ENCODE measurements at places on chromosomes 16 and 17.
A peak's percentile ranks its signal among the peaks of the same experiment; 100 is the strongest.

DNA sequence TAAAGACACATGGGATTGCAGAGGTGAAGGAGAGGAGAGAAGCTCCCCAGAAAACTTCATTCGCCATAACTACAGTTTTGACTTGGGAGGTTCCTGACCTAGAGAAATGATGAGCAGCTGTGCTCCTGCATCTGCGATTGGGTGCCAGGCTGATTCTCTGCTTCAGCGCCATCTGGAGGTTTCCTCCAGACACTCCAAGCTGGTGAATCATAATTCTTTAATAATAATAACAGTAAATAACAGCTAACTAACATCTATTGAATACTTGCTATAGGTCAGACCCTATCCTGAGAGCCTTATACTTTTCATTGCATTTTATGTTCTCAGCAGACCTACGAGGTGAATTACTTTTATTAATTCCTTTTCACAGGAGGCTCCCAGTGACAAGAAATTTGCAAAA is 575.8 kb downstream of the TOX3 start:
- no peak for DNase-seq

GRCh38 chr17:67016039-67016762 is 28.2 kb upstream of the CACNG1 start:
- DNase-seq, result no peak

DNA sequence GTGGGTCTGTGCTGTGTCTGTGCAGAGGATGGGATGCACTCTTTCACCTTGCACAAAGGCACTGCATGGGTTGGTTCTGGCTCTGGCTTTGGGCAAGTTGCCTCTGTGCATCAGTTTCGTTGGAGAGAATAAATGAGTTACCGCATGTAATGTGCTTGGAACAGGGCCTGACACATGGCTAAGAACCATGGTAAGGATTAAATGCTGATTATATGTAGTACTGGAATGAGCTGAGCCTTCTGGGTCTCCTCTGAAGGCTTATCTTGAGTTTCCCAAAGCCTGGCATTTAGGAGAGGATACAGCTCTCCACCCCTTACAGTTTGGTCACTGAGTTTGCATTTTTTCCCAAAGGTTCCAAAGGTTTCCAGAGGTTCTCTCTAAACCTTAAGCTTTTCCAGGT is 69.1 kb downstream of the KSR1 start:
- DNase-seq, result no peak

GRCh38 chr17:46045639-46046038 is 46.6 kb downstream of the STH start:
- no peak for DNase-seq

GRCh38 chr16:71441348-71442050 is 355 bp downstream of the TLE7 start:
- DNase-seq, result peak; percentile 54

- no peak for DNase-seq
Observed at GRCh38 chr17:70047619-70048419, 27.2 kb upstream of the KCNJ16 start.

GRCh38 chr16:27332105-27332504 is 18.3 kb downstream of the IL4R start:
- DNase-seq, result no peak

DNA sequence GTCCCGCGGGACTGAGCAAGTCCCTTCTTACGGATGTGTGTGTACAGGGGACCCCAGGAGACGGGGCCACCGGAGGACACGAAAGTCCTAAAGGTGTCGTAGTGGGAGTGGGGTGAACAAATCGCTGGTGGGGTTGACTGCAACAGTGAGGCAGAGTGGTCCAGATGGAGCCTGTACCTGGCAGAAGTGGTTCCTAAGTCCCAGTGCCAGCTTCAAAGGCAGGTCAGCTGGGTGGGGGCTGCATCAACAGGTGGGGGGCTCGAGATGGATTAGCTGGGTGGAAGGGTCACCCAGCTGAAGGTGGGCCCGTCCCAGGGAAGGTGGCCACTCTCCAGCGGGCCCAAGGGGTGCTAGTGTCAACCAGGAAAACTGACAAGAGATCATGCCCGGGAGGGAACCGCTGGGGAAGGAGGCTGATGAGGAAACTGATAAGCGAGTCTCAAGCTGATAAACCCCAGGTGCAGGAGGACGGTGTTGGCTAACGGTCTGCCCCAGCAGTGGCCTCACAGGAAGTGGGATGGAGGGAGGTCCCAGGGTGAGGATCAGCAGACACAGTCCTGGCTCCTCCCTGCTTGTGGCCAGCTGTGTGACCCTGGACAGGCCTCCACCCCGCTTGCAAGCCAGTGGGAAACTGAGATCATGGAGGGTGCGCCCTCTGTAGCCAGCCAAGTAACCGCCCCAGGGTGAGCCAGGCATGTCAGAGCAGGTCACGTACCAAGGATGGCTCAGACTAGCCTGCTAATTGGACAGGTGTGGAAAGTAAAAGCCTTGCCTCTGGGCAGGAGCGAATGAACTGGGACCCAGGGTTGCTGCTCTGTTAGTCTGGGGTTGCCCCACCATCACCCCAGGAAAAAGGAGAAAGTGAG is 1.0 kb downstream of the ORAI3 start:
- DNase-seq, result peak; percentile 64

GRCh38 chr16:65570261-65570660 is 448.4 kb upstream of the CDH11 start:
- no peak for DNase-seq

GRCh38 chr17:34647511-34647910 is 68.1 kb downstream of the TMEM132E start:
- no peak for DNase-seq

DNA sequence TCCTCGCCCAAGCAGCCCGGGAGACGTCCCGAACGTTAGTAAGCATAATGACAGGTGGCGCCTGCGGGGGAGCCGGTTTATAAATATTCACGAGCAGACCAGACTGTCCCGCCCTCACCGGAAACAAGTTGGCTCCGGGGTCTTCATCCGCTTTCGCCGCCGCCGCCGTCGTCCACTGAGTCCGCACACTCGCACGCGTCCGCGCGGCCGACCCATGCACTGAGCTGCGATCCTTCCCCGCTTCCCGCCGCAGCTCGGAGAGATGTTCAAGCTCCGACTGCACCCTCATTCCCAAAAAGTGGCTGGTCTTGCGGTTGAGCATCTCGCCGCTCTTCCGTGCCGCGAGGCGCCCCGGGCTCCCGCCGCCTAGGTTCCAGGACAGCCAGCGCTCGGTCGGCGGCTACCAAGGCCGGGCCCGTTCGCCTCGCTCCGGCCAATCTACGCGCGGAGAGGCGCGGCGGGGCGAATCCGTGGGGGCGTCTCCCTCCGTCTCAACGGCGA is 385 bp downstream of the CFAP119 start:
- peak; percentile 62 for DNase-seq

- DNase-seq, result peak; percentile 81
Observed at GRCh38 chr17:8163978-8164814, 1.4 kb upstream of the VAMP2 start.

- DNase-seq, result no peak
Observed at GRCh38 chr17:10170233-10170632, 28.2 kb downstream of the GAS7 start.

DNA sequence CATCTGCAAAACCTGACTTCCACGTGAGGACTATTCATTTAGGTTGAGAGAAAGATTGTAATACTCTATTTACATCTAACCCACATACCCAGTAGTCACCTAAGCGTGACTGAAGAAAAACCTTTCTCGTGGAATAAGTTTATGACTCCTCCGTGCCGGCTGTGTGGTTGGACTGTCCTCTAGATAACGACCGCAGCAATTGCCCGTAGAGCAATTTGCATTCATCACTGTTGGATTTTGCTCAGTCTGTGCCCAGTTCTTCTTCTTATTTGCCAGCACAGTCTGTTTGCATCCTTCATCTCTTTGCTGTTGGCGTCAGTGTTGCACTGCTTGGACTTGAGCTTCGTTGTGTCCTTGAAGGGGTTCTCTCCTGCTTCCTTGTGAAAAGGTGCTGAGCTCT is 131.3 kb downstream of the CYB561 start:
- DNase-seq, result no peak

DNA sequence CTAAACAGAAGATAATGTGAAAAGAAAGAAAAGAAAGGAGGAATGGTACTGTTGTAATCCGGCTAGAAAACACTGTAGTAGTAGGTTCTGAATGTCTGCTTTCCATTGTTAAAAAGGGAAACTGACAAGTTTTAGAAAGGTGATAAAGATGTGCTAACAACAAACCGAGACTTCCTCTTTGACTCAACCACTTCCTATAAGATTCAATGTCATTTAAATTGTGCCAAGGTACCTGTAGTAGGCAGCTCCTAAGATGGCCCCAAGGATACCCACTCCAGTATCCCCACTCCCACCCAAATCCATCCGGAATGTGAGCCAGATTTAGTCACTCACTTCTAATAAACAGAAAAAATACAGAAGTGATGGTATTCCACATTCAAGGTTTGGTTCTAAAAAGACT is 31.2 kb downstream of the XYLT1 start:
- no peak for DNase-seq

GRCh38 chr17:57357830-57358430 is 101.6 kb downstream of the MSI2 start:
- DNase-seq, result peak; percentile 13

GRCh38 chr17:46009681-46010596 is 10.9 kb downstream of the STH start:
- no peak for DNase-seq

DNA sequence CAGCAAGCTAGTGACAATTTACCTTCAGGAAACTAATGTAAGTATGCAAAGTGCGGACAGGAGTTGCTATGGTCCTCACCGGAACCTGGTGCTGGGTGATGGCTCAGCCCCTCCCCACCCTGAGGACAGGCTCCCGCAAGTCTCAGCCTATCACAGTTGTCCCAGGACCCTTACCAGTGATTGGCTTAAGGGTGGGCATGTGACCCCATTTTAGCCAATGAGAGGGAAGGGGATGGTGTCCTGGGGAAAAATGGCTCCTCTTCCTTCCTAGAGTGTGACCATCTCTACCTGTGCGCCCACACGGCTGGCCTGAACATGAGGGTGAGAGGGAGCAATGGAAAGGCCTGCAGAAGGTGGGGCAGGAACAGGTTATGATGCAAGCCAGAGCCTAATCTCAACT is 80.4 kb downstream of the C16orf78 start:
- no peak for DNase-seq

- DNase-seq, result no peak
Observed at GRCh38 chr17:7993972-7994589, 8.3 kb upstream of the GUCY2D start.

Data from activated naive CD8-positive, alpha-beta T cell treated with anti-CD3 and anti-CD28 coated beads, Interleukin-2, amount 50 U/mL, for 24 hours (primary cell).